ENCODE measurements at places on chromosomes 5 and 9.

GRCh38 chr5:36704131-36704530 is 97.7 kb downstream of the SLC1A3 start:
- no peaks in the 10 kb centered on the region for H3K36me3 ChIP-seq
- no peaks in the 10 kb centered on the region for H3K27me3 ChIP-seq
- H3K27ac ChIP-seq = no peak overlapping the region
- H3K4me1 ChIP-seq = no peaks in the 10 kb centered on the region

GRCh38 chr5:35908228-35908627 is 30.2 kb downstream of the CAPSL start:
- no peaks in the 10 kb centered on the region for H3K36me3 ChIP-seq
- H3K4me3 ChIP-seq = no peak overlapping the region
- H3K27ac ChIP-seq = no peak overlapping the region
- no peaks in the 10 kb centered on the region for H3K4me1 ChIP-seq

DNA sequence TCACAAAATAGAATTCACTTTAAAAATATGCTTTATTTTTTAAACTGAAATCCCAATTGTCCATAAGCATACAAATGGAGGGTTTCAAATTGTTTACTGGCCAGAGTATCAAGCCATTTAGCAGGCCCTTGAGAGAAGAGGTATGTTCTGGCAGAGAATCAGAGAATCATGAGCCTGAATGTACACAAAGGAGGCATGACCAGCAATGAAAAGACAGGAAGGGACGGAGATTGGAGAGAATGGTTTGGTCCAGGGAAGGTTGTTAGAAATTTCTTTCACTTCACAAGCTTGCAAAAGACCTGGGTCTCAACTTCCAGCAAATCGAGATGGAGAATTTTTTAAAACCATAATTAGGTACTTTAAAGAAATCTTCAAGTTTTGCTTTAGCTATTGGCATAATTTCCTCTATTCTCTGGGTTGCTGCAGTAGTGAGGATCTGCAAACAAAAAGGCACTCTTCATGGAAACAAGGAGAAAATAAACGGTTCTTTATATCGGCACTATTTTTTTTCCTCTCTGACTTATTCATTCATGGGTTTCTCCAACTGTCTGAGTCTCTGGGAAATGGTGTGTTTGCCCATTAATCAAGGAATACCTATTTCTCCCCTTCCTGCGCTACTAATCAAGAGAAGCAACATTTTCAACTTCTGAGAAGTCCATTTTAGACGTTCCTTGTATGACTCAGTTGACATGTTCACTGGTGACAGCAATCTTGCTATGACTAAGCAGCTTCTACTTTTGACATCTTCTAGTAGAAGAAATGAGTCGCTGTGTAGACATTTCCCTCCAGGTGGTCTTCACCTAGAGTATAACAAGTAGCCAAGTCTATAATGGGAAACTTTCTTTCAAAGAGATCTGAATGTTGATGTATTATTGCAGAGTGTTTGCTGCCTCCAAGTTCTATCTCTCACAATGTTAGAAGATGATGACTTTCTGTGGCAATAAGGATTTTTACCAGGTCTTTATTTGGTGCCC is 23.1 kb upstream of the ERCC6L2 start:
- H3K27me3 ChIP-seq = no peaks in the 10 kb centered on the region
- no peak for DNase-seq
- H3K27ac ChIP-seq = no peak overlapping the region

GRCh38 chr5:68251386-68251785 is 35.8 kb downstream of the PIK3R1 start:
- no peaks in the 10 kb centered on the region for H3K36me3 ChIP-seq
- H3K27ac ChIP-seq = no peak overlapping the region
- no peaks in the 10 kb centered on the region for H3K27me3 ChIP-seq
- no peak overlapping the region for H3K4me3 ChIP-seq
- H3K4me1 ChIP-seq = peaks cover 6% of the 10 kb centered on the region

GRCh38 chr9:35348109-35348508 is 141.8 kb upstream of the RUSC2 start:
- no peaks in the 10 kb centered on the region for H3K4me1 ChIP-seq
- no peaks in the 10 kb centered on the region for H3K36me3 ChIP-seq
- no peaks in the 10 kb centered on the region for H3K27me3 ChIP-seq
- H3K27ac ChIP-seq = no peak overlapping the region

DNA sequence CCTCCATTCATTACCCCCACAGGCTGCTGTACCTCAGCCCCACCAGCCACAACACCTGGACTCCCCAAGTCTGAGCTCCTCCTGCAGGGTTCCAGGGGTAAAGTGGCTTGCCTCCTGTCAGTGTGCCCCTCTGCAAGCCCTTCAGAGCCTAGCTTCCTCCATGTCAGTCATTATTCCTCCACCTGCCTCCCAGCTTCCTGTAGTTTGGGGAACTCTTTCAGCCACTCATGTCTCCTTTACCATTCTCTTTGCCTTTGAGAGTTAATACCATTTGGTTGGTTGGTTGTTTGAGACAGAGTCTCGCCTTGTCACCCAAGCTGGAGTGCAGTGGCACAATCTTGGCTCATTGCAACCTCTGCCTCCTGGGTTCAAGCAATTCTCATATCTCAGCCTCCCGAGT is 36.2 kb downstream of the IRF1 start:
- H3K27me3 ChIP-seq = no peaks in the 10 kb centered on the region
- DNase-seq = no peak
- H3K4me3 ChIP-seq = no peak overlapping the region
- H3K27ac ChIP-seq = no peak overlapping the region
- H3K36me3 ChIP-seq = no peaks in the 10 kb centered on the region

DNA sequence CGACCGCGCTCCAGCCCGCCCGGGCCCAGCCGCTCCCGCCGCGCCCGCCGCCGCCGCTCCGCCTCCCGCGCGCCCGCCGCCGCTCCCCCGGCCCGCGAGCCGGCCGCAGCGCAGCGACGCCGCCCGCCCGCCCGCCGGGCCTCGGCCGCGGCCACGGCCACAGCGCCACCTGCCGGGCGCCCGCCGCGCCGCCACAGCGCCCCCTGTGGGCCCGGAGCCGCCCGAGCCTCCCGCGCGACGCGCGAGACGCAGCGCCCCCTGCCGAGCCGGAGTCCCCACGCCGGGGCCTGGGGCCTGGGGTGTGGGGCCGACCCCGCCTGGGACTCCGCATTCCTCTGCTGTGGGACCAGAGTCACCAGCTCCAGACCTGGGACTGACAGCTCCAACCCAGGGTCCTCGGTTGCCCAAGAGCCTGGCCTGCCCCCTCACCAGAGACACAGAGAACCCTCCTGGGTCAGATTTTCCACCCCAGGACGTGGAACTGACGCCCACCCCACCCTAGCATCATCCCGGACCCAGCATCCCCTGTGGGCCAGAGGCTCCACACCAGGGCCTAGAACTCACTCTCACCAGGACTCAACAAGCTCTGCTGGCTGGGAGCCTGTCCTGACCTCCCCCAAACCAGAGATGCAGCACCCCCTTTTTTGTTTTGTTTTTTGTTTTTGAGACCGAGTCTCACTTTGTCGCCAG is at the start of gene RAPGEF1:
RAPGEF1 (minus strand) TSS at position 118 of the 690 bp plus-strand sequence. CDS start 246 bp downstream, outside the sequence.
- H3K4me1 ChIP-seq = peaks cover 2% of the 10 kb centered on the region
- H3K27ac ChIP-seq = no peak within 1 kb of the TSS
- H3K4me3 ChIP-seq = peak within 1 kb of the TSS; percentile 47
- no peak for DNase-seq
- H3K27me3 ChIP-seq = no peaks in the 10 kb centered on the region

- no peaks in the 10 kb centered on the region for H3K27me3 ChIP-seq
- H3K36me3 ChIP-seq = no peaks in the 10 kb centered on the region
- H3K4me3 ChIP-seq = no peak overlapping the region
- H3K27ac ChIP-seq = no peak overlapping the region
- DNase-seq = no peak
- H3K4me1 ChIP-seq = no peaks in the 10 kb centered on the region
These were observed 31.0 kb upstream of the PHF24 start for GRCh38 chr9:34927061-34927460.

DNA sequence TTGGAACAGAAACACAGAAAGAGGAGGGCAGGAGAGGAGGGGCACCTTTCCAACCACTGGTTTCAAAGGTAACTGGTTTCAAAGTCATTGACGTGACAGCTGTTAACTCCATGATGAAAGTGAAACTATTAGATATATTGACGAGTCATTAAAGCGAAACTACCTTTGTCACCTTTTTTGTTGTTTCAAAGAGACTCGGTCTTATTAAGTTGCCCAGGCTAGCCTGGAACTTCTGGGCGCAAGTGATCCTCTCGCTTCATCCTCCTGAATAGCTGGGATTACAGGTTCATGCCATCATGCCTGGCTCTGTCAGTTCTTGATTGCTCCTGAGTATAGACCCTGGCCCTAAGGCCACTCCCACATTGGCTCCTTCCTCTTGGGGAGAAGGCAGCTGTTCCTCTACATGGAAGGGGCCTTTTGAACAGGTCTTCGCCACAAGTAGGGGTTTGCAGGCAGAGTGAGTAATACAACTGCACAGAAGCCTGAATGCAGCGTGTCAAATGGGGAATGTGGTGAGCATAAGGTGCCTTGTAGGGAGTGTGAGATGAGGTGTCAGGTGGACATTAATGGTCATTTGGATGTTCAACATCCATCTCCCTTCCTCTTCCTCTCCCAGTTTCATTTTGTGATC is 3.4 kb upstream of the F12 start:
- no peak overlapping the region for H3K27ac ChIP-seq
- no peak overlapping the region for H3K4me3 ChIP-seq
- no peaks in the 10 kb centered on the region for H3K36me3 ChIP-seq
- peaks cover 2% of the 10 kb centered on the region for H3K27me3 ChIP-seq

- H3K27ac ChIP-seq = no peak overlapping the region
- H3K4me3 ChIP-seq = no peak overlapping the region
- H3K27me3 ChIP-seq = no peaks in the 10 kb centered on the region
- H3K36me3 ChIP-seq = no peaks in the 10 kb centered on the region
These were observed 197.4 kb downstream of the SEMA5A start for GRCh38 chr5:9348401-9348996.

DNA sequence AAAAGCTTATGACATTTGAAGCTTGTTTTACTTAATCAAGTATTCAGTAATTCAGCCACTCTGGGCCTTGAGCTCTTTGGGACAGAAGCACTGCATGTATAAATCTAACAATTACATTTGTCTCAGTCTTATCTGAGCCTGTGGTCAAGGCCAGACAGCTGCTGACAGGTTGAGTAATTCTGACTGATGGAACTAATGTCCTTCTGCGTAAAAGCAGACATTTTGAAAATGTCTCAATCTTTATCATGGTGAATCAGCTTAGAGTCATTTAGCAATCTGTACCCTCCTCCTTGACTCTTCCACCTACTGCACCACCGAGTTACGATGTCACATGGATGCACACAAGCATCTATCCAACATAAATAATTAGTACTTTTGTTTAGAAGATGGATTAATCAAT is 400.0 kb downstream of the ARRDC3 start:
- no peaks in the 10 kb centered on the region for H3K4me1 ChIP-seq
- no peak for DNase-seq
- H3K27me3 ChIP-seq = no peaks in the 10 kb centered on the region
- no peak overlapping the region for H3K27ac ChIP-seq
- H3K36me3 ChIP-seq = no peaks in the 10 kb centered on the region
- no peak overlapping the region for H3K4me3 ChIP-seq

GRCh38 chr9:98867103-98867428 is 59.6 kb downstream of the GALNT12 start:
- no peaks in the 10 kb centered on the region for H3K4me1 ChIP-seq
- H3K27ac ChIP-seq = no peak overlapping the region
- H3K4me3 ChIP-seq = no peak overlapping the region
- H3K27me3 ChIP-seq = no peaks in the 10 kb centered on the region
- no peak for DNase-seq

GRCh38 chr5:178368716-178369300 is 136.2 kb upstream of the PHYKPL start:
- no peaks in the 10 kb centered on the region for H3K36me3 ChIP-seq
- H3K27me3 ChIP-seq = no peaks in the 10 kb centered on the region
- H3K27ac ChIP-seq = no peak overlapping the region
- H3K4me1 ChIP-seq = peaks cover 4% of the 10 kb centered on the region

- H3K4me3 ChIP-seq = no peak overlapping the region
- H3K27me3 ChIP-seq = no peaks in the 10 kb centered on the region
- no peak for DNase-seq
- H3K27ac ChIP-seq = no peak overlapping the region
- no peaks in the 10 kb centered on the region for H3K36me3 ChIP-seq
These were observed 78.1 kb downstream of the C7 start for GRCh38 chr5:40987349-40987748.

- no peak overlapping the region for H3K27ac ChIP-seq
- H3K4me3 ChIP-seq = no peak overlapping the region
- no peaks in the 10 kb centered on the region for H3K4me1 ChIP-seq
- H3K36me3 ChIP-seq = no peaks in the 10 kb centered on the region
These were observed 10.2 kb upstream of the ERMP1 start for GRCh38 chr9:5842929-5843793.

GRCh38 chr5:82635561-82636288 is 357.6 kb upstream of the RPS23 start:
- DNase-seq = no peak
- H3K4me3 ChIP-seq = no peak overlapping the region
- H3K4me1 ChIP-seq = no peaks in the 10 kb centered on the region
- H3K27ac ChIP-seq = no peak overlapping the region
- H3K36me3 ChIP-seq = no peaks in the 10 kb centered on the region
- no peaks in the 10 kb centered on the region for H3K27me3 ChIP-seq

- no peak overlapping the region for H3K27ac ChIP-seq
- no peak for DNase-seq
- no peaks in the 10 kb centered on the region for H3K4me1 ChIP-seq
- no peak overlapping the region for H3K4me3 ChIP-seq
These were observed 89.4 kb upstream of the EDIL3 start for GRCh38 chr5:84474126-84474525.

DNA sequence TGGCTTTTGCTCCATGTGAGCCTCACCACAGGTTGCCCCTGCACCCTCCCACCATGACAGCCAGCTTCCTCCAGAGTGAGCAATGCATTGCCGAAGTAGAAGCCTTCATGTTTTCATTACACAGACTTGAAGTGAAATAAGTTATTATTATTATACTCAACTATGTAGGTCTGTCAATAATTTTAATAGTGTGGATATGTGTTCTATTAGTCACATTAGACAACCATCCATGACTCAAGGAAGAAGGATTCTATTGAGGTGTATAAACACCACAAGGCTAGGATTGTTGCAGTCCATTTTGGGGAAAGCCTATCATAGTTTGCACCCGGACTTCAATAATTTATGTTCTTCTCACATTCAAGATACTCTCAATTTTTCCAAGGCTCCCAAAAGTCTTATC is 369.5 kb downstream of the TAF11L14 start:
- no peaks in the 10 kb centered on the region for H3K4me1 ChIP-seq
- no peak overlapping the region for H3K4me3 ChIP-seq
- no peaks in the 10 kb centered on the region for H3K27me3 ChIP-seq
- no peak for DNase-seq
- H3K36me3 ChIP-seq = no peaks in the 10 kb centered on the region
- no peak overlapping the region for H3K27ac ChIP-seq
